ENCODE measurements at places on chromosomes 1 and 21.

DNA sequence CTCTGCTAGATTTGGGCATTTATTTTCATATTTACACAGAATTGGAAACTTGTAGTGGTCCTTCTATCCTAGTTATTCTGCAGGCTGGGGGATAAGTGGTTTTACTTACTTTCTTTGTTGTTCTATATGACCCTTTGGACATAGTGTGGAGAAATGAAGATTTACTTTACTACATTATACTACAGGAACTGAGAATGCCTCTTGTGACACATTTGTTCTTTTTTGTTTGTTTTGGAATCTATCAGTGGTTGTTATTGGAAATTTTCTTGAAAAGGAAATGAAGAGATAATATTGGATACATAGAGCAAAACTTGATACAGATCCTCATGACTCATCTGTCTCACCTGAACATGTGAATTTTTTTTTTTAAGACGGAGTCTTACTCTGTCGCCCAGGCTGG lies 146.1 kb upstream of the DPYD start:
- H3K27ac ChIP-seq, result no peak overlapping the region
- no peak overlapping the region for H3K4me3 ChIP-seq
- H3K36me3 ChIP-seq, result no peaks in the 10 kb centered on the region
- H3K4me1 ChIP-seq, result no peaks in the 10 kb centered on the region
- no peaks in the 10 kb centered on the region for H3K27me3 ChIP-seq

DNA sequence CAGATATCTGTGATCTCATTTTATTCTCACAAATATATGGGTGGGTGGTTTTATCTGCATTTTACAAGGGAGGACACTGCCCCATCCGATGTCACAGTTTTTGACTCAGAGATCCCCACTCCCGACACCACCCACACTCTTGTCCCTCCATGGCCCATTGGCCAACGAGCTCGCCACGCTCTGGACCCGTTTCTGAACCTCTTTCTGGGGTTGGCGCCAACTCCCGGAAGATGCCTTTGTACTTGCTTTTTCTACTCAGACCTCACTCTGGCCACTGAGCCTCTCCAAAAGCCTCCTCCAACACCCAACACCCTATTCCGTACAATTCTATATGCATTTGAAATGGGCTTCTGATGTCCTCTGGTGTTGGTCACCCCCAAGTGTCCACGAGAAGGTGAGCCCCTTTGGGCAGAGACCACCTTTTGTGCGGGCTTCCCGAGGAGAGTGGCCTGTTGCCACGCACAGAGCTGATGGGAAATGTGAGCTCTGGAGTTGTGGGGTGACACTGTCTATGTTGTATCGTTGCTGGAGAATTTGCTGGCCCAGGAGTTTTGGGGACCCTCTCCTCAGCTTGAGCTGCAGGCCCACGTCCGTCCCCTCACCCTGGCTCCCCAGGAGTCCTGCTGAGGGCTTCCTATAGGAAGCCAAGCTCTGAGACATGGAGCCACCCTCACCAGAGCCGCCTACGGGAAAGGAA lies 366.9 kb upstream of the VAMP3 start:
- H3K4me3 ChIP-seq, result no peak overlapping the region
- H3K27me3 ChIP-seq, result no peaks in the 10 kb centered on the region
- no peak overlapping the region for H3K27ac ChIP-seq

GRCh38 chr1:1166642-1167397 lies 6.9 kb upstream of the TTLL10 start:
- H3K27ac ChIP-seq, result no peak overlapping the region
- H3K4me3 ChIP-seq, result no peak overlapping the region
- H3K27me3 ChIP-seq, result no peaks in the 10 kb centered on the region
- H3K36me3 ChIP-seq, result no peaks in the 10 kb centered on the region
- H3K4me1 ChIP-seq, result no peaks in the 10 kb centered on the region
- no peak for DNase-seq

DNA sequence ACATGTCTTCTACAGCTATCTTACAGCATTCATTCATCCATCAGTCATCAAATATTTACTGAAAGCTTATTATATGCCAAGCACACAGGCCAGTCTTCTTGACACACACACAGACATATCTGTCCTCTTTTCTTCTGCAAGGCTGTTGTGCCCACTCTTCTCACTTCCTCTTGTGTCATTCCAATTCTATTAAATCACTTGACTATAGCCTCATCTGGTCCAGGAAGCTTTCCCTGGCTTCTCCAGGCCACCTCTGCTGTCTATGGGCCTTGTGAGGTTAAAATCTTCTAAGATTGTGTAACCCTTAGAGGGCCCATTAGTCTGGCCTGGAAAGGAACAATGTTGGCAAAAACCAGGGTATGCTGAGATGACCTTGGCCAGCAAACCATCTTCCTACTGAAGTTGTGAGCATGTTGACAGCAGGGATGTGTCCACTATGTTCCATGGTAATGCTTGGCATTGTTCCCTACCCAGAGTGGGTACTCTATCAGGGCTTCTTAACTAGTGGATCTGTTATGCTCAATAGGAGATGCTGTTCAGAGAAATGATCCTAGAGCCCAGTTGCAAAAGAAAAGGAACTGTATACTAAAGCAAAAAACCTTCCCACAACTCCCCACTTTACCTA lies 5.3 kb downstream of the TRAF3IP3 start:
- peaks cover 79% of the 10 kb centered on the region for H3K4me1 ChIP-seq
- no peak overlapping the region for H3K27ac ChIP-seq
- no peak overlapping the region for H3K4me3 ChIP-seq
- peaks cover 50% of the 10 kb centered on the region for H3K36me3 ChIP-seq

- H3K27ac ChIP-seq, result no peak overlapping the region
- no peaks in the 10 kb centered on the region for H3K27me3 ChIP-seq
- H3K4me3 ChIP-seq, result no peak overlapping the region
- DNase-seq, result no peak
- H3K36me3 ChIP-seq, result no peaks in the 10 kb centered on the region
- H3K4me1 ChIP-seq, result peaks cover 39% of the 10 kb centered on the region
Measured at GRCh38 chr21:42202321-42202720, 16.6 kb upstream of the ABCG1 start.

GRCh38 chr1:68163220-68163619 lies 69.1 kb downstream of the WLS start:
- H3K27me3 ChIP-seq, result no peaks in the 10 kb centered on the region
- H3K4me1 ChIP-seq, result no peaks in the 10 kb centered on the region
- no peak overlapping the region for H3K27ac ChIP-seq
- H3K36me3 ChIP-seq, result no peaks in the 10 kb centered on the region

GRCh38 chr1:155184835-155185782 lies 11.5 kb downstream of the TRIM46 start:
- no peaks in the 10 kb centered on the region for H3K27me3 ChIP-seq
- H3K4me3 ChIP-seq, result no peak overlapping the region
- DNase-seq, result no peak
- no peaks in the 10 kb centered on the region for H3K36me3 ChIP-seq
- H3K4me1 ChIP-seq, result no peaks in the 10 kb centered on the region
- H3K27ac ChIP-seq, result no peak overlapping the region

DNA sequence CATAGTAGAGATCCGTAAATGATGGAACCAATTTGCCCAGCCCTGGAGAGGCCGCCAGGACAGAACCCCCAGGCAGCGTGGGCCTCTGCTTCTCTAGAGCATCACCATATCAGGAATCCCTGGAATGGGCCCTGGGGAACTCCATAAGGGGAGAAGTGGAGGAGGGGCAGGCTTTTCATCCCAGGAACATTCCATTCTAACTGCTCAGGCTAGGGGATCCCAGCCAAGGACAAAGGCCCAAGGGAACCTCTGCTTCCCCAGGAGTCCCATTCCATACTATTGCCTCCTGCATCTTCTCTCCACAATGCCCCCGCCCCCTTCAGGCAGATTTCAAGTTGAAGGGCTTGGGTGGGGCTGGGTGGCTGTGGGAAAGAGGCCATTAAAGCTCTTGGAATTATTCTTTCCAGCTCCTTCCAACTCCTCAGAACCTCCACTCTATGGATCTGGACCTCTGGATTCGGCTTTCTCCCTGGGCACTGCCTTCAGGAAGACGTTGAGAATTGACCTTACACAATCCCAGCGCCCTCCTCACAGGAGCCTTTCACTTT lies 6.0 kb downstream of the TRNP1 start:
- H3K27ac ChIP-seq, result no peak overlapping the region
- H3K4me3 ChIP-seq, result no peak overlapping the region
- H3K27me3 ChIP-seq, result peaks cover 25% of the 10 kb centered on the region
- H3K4me1 ChIP-seq, result peaks cover 8% of the 10 kb centered on the region

DNA sequence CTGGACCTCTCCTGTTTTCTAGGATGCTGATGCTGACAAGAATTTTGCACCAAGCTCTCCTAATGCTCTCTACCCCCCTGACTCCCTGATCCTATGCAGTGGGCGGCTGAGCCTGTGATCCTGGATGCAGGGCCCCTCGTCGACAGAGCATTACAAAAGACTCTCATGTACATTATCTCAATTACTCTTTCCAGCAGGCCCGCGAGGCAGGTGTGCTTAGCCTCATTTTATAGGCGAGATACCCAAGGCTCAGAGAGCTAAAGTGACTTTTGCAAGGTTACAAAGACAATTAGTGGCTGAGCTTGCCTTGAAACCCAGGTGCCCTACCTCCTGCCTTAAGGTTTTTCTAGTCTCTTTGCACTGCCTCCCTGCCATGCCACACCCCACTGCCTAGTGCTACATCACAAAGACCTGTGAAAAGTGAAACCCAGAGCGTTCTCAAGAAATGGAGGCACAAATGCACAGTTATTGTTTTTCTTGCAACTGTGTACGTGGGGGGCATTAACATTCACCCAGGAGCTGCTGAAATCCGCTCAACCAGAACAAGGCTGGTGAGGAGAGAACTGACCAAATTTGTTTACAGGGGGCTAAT lies 10.0 kb upstream of the C8A start:
- DNase-seq, result no peak
- H3K4me3 ChIP-seq, result no peak overlapping the region
- H3K36me3 ChIP-seq, result no peaks in the 10 kb centered on the region

- H3K4me3 ChIP-seq, result no peak overlapping the region
- no peak for DNase-seq
- no peaks in the 10 kb centered on the region for H3K4me1 ChIP-seq
- H3K36me3 ChIP-seq, result no peaks in the 10 kb centered on the region
Measured at GRCh38 chr1:203450001-203450400, 25.6 kb upstream of the PRELP start.

GRCh38 chr21:15063081-15063813 lies 1.6 kb downstream of the NRIP1 start:
- H3K4me1 ChIP-seq, result peaks cover 34% of the 10 kb centered on the region
- H3K4me3 ChIP-seq, result peak overlapping the region; percentile 57
- H3K36me3 ChIP-seq, result no peaks in the 10 kb centered on the region
- H3K27ac ChIP-seq, result peak overlapping the region; percentile 62
- no peaks in the 10 kb centered on the region for H3K27me3 ChIP-seq

- no peaks in the 10 kb centered on the region for H3K4me1 ChIP-seq
- DNase-seq, result no peak
- no peaks in the 10 kb centered on the region for H3K36me3 ChIP-seq
- H3K27ac ChIP-seq, result no peak overlapping the region
- no peaks in the 10 kb centered on the region for H3K27me3 ChIP-seq
- H3K4me3 ChIP-seq, result no peak overlapping the region
Measured at GRCh38 chr1:31583082-31583994, 7.0 kb downstream of the TINAGL1 start.

DNA sequence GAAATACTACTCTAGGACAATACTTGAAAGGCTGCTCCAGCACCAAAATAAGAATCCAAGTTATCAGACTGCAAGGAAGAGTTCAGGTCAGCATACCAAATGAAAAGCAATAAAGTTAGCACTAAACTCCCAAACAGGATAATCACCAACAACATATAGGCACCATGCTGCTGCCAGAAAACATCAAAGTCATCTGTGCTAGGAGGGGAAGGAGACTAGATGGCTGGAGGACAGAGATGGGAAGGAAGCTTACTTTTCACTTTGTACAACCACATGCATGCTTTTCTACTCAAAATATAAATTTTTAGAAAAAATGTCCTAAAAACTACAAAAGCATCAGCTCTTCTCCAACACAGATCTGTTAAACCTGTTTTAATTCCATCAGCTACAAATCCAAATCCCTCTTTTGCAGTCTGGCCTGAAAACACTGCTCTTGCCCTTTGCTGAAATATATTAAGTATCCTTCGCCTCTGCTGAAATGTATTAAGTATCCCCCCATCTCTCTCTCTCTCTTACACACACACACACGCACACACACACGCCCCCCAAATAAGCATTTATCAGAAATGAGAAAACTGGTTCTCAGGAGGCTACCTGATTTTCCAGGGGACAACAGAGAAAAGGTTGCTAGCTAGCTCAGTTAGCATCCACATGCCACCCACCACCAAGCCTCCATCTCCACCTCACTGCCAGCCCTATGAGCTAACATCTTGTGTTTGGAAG lies 1.5 kb downstream of the GATAD2B start:
- H3K27me3 ChIP-seq, result no peaks in the 10 kb centered on the region
- H3K27ac ChIP-seq, result peak overlapping the region; percentile 71
- no peaks in the 10 kb centered on the region for H3K36me3 ChIP-seq
- H3K4me1 ChIP-seq, result peaks cover 50% of the 10 kb centered on the region
- no peak for DNase-seq
- peak overlapping the region; percentile 86 for H3K4me3 ChIP-seq

- H3K27me3 ChIP-seq, result no peaks in the 10 kb centered on the region
- DNase-seq, result no peak
- no peaks in the 10 kb centered on the region for H3K4me1 ChIP-seq
- no peak overlapping the region for H3K27ac ChIP-seq
Measured at GRCh38 chr1:195637539-195637938, 970.7 kb downstream of the KCNT2 start.

DNA sequence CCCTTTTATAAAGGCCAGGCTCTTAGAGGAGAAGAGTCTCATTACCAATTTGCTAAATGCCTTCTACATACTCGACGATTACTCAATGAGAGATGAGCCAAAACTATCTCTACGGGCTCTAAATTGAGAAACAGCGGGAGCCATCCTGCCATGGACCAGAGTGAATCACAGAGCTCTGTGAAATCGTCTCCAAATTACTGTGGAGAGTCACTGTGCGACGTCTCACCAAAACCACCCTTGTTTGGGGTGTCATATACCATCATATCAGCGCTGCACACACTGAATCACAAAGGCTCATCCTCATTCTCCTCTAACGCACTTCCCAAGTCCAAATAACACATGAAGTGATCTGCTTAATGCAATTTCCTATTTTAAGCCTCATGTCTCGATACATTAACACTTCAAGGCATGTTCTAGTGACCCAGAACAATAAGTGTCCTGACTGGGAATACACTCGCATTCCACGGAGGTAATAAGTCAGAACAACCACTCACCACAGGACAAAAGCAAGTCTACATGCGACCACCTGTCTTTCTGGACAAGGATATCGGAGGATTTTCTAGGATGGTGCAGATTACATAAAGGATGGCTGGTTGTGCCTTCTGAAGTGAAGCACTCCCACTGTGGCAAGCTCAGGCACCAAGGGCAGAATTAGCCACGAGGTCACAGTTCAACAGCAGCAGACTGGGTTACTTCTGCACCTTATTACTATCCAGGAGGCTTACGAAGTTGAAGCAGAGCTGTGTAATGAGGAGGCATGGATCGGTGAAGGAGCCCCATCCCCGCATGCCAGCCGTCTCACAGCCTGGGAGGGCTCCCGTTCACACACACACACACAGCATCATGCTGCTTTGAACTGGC lies 44.3 kb downstream of the NID1 start:
- H3K4me1 ChIP-seq, result no peaks in the 10 kb centered on the region
- DNase-seq, result no peak
- no peak overlapping the region for H3K27ac ChIP-seq
- no peaks in the 10 kb centered on the region for H3K36me3 ChIP-seq
- no peak overlapping the region for H3K4me3 ChIP-seq
